Astrocyte of the spinal cord (primary cell): ENCODE measurements at places on chromosomes 1 and 21.

DNA sequence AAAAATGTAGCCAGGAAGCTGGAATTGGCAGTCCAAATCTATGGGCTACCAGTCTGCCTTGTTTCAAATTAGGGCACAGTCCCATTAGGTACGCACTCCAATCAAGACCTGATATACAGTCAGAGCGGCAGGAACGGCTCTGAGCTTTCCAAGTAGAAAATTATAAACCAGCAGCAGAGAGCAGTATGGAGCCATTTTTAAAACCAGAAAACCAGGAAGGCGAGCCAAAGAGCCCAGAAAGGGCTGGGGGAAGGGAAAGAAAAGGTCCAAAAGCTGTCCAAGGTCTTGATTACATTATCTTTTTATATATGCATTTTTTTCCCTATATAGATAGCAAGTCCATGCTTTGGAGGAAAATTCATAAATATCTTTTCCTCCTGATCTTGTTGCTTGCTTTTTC lies 719.0 kb downstream of the RWDD3 start:
- peak; percentile 41 for DNase-seq

DNA sequence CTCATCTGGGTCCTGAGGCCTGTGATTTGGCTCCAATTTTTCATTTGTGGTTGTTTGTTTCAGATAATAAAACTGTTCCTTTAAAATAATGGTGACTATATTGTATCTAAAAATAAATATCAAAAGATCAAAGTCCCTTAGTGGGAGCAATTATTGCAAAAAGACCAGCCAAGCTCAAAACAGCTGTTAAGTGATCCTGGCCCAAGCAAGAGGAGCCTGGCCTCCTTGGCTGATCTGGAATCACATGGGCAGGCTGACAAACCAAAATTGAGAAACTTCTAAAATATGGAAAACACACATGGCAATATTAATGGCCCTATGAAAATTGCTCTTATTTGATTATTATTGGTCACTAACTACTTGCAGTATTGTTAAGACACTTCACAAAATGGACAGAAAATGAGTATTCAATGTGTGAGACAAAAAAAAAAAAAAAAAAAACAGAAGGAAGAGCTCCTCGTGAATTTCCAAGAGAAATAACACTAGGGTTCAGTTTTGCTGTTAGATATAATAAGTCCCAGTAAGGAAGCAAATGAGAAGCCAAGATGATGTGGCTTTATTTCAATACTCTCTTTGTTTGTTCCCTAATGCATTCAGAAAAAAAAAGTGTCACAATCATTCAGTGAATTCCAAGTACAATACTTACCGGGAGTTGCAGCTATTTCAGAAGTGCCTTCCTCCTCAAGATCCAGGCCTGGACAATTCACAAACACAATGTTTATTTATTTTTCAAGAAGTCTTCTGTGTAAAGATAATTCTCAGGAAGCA lies 105.1 kb downstream of the SEC16B start:
- no peak for DNase-seq

GRCh38 chr1:203085528-203086406 lies at the start of gene MYOG:
MYOG (minus strand) TSS chr1:203086012; CDS start chr1:203085961, 51 bp downstream.
- no peak for DNase-seq

DNA sequence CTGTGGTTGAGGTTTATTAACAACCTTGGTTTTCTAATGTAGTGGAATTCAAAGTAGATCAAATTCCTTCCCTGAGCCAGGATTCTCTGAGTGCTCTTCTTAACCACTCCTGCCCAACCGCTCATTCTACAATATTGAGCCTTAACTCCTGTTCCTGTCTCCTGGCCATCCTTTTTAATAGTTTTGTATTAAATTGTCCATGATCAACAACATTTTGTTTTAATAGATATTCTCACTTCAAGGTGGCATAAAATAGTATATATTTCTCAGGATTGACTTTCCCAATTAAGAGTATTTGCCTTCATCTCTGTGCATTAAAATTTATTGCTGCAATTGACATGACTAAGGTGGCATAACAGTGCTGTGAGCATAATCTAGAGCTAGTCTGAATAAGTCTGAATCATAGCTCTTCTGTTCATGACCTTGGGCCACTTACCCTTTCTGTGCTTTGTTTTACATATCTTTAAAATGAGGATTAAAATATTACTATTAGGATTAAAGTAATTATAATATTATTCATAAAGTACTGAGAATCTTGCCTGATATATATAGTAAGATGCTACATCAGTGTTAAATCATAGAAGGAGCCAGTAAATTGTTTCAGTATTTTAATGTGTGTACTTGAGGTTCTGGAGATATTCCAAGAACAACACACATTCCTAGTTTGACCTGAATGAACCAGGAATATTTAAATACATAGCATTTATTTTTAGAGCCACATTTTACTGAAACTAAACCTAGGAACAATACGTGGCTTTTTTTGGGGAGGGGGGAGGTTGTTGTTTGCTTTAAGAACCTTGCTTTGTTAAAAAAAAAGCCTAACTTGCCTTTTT lies 76.4 kb downstream of the ADGRL2 start:
- peak; percentile 72 for DNase-seq

- DNase-seq, result no peak
These were observed 56.6 kb downstream of the SUCO start for GRCh38 chr1:172589553-172589952.
